Cerebellum (tissue), 4 donors: ENCODE measurements at places on chromosomes 12 and 14. TPM values are rescaled to one million over a fixed set of nuclear protein-coding genes. Genes with fewer than 3 reads are reported as not detected.

Gene DEGS2
- 2.0 TPM for total RNA-seq

DNA sequence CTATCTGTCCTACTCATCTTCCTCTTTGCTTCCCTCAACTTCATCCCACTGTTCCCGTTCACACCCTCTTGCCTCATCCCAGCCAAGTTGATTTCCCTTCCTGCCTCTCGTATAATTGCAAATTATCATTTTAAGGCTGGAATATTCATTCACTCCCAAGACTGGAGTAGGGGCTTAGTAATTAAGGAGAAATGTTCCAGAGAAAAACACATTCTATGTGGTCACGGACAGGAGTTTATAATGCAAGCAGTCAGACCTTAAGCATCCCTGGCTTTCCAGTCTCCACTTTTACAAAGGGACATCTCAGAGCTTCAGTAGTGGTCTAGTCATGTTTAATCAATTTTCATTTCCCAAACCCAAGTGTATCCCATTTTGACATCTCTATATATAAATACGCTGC lies 54.9 kb downstream of the TMEM132D start:
- no peak for DNase-seq

DNA sequence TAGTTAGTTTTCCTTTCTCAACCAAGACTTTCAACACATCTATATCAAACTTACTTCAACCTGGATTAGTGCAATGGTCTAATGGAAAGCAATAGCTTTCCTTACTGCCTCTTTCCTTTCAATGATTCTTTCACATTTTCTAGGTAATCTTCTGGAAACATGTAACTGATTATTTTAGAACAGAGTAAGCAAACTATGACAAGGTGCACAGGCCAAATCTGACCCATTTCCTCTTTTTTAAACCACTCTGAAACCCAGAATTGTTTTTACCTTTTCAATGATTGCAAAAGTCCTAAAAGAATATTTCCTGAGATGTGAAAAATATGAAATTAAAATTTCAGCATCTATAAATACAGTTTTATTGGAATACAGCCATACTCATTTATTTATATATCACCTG lies 81.6 kb upstream of the TMTC2 start:
- no peak for DNase-seq

- DNase-seq: no peak
Observed at GRCh38 chr14:23525611-23526010, 26.0 kb downstream of the ZFHX2 start.

Gene LGALS3
- total RNA-seq: 8.3 TPM

Gene TAS2R31
- total RNA-seq: 29.9 TPM

Gene NEMP1
- 12.5 TPM for total RNA-seq

Gene CEP170B
- 13.3 TPM for total RNA-seq

Gene RERG
- total RNA-seq: 20.7 TPM

Gene RNASE12
- total RNA-seq: not detected

DNA sequence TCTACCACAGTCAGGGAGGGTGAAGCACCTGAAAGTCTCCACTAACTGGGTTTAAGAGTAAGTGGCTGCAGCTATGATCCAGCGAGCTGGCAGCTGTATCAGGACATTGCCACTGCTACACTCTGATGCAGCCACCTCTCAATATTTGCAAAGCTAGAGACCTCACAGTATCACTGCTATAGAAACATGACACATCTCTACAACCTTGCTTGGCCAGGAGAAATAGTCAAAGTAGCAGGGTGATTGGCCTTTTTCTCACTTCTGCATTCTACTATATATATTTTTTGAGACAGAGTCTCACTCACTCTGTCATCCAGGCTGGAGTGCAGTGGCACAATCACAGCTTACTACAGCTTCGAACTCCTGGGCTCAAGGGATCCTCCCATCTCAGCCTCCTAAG lies 9.3 kb upstream of the FMNL3 start:
- no peak for DNase-seq

DNA sequence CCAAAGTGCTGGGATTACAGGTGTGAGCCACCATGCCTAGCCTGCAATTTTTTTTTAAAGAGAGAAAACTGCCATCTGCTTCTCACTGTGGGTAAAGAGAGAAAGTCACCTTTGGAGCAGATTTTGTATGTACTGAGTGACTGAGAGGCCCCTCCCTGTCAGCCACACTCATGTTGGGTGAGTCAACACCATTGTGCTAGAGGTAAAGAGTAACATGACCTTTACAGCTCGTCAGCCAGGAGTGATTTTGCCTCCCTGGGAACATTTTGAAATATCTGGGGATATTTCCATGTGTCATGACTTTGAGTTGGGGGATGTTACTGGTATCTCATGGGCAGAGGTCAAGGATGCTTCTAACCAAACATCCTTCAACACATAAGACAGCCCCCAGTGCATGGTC lies 115.2 kb downstream of the KSR2 start:
- DNase-seq: no peak
